ENCODE measurements at places on chromosomes 2 and 18.

DNA sequence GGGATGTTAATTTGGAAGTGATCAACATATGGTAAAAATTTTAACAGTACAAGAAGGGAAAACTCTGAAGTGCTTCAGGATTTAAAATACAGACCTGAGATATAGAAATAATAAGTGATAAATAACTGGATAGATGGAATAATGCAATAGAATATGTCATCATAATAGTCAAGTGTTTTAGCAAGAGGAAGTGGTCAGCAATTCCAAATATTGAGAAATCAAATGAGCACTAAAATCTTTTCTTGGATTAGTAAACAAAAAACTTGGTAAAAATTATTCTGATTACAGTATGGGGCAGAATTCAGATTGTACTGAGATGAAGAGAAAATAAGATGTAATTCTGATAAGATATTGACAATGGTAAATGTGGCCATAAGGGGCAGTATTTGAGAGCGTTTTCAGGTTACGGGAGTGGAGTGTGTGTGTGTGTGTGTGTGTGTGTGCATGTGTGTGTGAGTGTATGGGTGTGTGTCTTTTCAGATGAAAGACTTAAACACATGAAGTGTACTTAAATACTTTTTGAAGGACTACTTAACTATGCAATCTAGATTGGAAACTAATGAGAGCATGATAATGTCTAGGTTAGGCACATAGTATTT lies 217.9 kb upstream of the ITGA4 start:
- DNase-seq, result no peak

DNA sequence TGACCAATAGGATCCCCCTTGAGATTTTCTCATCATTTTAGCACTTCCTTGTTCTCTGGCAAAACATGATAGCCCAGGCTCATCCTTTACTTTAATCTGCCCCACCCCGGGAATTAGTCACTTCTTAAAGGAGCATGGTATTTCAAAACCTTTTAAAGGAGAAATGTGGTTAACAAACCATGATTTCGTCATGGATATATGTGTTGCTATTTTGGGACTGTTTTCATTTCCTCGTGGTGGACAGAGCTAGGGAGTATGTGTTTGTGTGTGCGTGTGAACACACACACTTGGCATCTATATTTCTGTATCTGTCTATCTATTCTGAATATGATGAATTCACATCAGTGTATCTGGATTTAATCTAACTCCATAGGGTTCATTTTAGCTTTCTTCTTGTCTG lies 128.1 kb downstream of the BIRC6 start:
- no peak for DNase-seq

DNA sequence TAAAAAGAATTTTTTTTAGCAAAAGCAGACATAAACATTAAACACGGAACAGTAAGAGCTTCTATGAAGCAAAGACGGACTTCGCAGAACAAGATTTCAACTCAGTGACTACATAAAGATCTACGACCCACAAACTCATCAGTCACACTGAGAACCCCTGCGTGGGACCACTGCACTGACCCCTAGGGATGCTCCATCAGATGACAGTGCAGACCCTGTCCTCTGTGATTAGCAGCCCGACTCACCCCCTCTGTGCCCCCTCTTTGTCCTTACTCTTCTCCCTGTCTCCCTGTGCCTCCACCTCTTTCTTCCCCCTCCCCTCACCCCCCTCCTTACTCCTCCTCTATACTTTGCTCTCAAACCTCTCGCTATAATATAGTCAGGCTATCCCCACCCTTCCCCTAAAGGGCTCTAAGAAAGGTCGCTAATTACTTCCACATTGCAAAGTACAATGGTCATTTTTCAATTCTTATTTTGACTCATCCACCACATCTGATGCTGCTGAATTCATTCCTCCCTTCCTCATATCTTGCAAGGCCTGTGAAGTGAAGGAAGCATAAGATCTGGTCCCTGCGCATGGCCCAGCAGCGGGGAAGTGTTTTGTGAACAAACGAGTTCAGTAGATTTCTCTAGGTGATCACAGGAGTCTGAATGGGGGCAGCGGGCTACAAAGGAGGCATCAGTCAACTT lies 89.3 kb downstream of the CABYR start:
- no peak for DNase-seq

DNA sequence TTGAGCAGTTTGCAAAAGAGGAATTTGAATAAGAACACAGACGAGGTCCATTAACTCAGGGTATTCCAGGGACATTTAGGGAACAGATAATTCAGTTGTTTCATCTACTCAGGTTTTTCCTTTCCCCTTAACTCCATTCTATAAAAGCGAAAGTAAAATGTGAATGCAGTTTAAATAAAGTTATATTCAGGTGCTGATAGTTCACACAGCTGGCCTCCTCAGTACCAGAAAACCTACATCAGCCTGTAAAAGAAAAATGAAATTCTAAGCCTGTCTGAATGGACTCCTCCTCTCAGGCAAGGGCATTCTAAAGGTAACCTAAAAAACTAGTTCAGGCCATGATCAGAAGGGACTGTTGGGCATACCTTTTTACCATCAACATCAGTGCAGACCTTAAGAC lies 873.8 kb downstream of the SUCLG1 start:
- no peak for DNase-seq

- DNase-seq, result no peak
These were observed 1.9 kb upstream of the NEUROD1 start for GRCh38 chr2:181682026-181682789.

DNA sequence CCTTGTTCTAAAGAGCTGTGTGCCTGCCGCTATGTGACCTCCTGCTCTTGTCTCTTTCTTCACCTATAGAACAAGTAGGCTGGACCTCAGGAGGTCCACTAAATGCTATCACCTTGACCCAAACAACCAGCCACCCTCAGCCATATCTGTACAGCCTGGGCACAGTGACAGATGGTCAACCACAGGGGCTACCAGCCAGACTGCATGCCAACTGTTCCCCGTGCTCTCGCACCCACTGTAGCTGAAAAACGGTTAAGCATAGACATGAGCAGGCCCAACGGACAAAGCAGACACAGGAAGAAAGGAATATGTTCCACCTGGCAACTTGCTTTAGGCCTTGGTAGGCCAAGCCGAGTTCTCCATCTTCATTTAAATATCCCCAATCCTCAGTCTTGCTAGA lies 43.2 kb upstream of the ACAA2 start:
- DNase-seq, result no peak

- DNase-seq, result no peak
These were observed 435 bp downstream of the IFT172 start for GRCh38 chr2:27489118-27489497.
